Activated T-helper 1 cell treated with Interleukin-2 at 50 U/mL for 16 hours (primary cell): ENCODE measurements at places on chromosomes 6 and 20.

DNA sequence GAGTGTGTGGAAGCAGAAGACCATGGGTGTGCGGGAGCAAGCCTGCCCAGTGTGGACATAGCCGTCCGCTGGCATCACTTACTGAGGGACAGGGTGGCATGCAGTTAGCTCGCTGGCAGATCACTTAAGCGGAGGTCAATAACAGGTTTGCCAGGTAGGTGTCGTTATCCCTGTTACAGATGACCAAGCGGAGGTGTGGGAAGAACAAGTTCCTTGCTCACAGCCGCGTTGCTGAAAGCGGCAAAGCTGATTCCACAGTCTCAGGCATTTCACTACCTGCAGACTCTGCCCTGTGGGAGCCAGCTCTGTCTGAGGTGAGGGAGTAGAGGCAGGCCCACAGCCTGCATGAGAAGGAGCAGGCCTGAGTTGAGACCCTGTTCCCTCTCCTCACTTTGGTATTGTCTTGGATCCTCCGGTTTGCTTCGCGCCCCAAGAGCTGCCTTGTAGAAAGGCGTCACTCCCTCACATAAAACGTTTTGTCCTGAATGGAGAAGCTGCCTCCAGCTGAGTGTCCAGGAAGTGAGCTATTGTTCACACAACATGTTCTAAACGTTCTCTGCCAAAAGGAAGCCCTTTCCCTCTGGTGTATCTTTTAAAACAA lies 96.9 kb downstream of the TCP11 start:
- no peak for DNase-seq

DNA sequence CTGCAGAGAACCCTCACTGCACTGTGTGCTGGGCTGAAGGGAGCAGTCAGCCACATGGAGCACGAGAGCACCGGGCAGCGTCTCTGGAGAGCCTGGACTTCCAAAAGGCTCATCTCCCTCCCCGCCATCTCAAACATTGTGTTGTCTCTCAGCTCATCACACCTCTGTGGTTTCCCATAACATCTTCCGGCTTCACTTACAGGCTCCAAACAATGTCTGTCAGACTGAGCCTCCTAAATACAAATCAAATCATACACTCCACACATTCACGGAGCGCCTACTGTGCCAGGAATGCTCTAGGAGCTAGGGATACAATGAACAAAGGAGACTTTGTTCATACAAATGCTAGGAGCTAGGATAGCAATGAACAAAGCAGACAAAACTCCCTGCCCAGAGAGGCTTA lies 398.0 kb downstream of the RNGTT start:
- no peak for DNase-seq

DNA sequence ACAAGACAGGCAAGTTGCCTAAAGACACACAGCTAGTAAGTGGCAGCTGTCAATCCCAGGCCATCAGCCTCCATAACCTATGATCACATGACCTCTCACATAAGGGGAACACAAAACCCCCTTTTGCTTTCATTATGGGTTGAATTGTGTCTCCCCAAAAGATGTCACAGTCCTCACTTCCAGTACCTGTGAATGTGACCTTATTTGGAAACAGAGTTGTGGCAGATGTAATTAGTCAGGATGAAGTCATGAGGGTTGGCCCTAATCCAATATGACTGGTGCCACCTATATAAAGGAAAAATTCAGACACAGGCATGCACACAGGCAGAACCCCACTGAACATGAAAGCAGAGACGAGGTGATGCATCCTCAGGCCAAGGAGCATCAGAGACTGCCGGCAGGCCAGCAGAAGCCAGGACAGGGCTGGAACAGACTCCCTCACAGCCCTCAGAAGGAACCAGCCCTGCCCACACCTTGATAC lies 33.6 kb downstream of the GFOD1 start:
- no peak for DNase-seq

DNA sequence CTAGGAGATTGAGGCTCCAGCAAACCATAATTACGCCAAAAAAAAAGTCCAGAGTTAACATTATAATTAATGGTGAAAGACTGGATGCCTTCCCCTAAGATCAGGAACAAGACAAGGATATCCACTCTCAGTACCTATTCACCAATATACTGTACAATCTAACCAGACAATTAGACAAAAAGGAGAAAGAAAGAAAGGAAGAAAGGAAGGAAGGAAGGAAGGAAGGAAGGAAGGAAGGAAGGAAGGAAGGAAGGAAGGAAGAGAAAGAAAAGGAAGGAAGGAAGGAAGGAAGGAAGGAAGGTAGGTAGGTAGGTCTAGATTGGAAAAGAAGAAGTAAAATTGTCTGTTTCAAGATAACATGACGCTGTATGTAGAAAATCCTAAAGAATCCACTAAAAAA lies 50.7 kb downstream of the TASP1 start:
- no peak for DNase-seq

DNA sequence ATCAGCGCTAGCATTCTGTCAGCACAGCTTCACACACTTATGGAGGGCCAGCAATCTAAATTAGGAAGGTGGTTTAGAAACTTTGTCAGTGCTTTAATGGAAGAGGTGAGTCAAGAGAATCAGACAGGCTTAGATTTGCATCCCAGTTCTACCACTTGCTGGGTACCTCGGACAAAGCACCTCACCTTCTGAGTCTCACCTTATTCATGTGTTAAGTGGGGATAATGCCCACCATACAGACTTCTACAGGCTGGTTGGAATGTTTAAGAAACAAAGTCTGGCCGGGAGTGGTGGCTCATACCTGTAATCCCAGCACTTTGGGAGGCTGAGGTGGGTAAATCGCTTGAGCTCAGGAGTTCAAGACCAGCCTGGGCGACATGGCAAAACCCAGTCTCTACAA lies 12.2 kb upstream of the STK35 start:
- DNase-seq, result no peak

- no peak for DNase-seq
These were observed 290.1 kb downstream of the BMP2 start for GRCh38 chr20:7057611-7058010.

DNA sequence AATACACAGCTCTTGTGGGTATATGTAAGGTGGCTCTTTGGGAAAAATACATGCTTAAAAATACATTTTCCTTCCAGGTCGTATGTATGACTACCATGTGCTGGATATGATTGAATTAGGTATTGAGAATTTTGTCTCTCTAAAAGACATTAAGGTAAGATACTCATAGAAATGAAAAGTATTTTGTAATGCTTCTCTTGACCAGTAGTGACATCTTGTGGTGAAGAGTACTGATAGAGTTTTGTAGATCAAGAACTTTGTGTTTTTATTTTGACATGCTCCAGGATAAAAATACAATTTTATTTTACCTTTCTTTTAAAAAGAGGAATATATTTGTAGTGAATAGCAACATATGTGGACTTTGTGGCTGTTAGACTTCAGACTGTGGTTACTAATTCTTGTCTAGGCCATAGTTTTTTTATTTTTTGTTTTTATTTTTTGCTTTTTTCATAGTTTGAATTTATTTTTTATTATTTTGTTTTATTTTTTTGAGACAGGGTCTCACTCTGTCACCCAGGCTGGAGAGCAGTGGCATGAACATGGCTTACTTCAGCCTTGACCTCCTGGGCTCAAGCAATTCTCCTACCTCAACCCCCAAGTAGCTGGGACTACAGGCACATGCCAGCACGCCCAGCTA lies 17.9 kb downstream of the RPF2 start:
- DNase-seq, result no peak

- no peak for DNase-seq
These were observed 102.8 kb downstream of the MOXD1 start for GRCh38 chr6:132298344-132298949.

GRCh38 chr6:1633366-1634021 lies 23.8 kb downstream of the FOXC1 start:
- no peak for DNase-seq

DNA sequence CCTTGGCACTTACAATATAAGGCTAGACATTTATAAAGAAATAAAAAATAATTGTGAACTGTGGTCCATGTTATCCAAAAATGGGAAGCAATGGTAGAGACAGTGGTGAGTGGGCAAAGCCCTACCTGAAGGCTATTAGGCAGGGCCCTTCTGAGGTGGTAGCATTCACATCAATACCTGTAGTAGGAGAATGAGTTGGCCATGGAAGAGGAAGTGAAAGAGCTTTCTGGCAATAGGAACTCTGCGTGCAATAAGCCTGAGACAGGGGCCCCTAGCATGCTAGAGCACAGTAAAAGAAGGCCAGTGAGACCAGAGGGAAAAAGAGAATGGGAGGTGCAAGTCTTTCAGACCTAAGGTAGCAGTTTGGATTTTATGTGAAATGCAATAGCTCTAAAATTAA lies 754.5 kb downstream of the PTPRT start:
- no peak for DNase-seq

DNA sequence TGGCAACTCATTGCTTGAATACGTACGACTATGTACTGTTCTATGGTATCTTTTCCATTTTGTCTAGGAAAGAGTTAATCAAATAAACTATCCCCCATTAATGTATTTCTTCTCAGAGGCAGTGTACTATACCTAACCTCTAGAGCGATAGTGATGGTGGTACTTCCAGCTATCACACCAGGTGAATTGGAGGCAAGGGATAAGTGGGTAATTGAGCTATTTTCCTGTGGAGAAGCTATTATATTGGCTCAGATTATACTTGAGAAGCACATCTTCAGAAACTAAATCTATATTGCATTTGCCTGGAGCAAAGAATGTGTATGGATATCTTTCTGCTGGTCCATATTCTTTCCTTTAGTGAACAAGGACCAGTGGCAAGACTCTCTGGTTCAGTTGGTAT lies 430.7 kb upstream of the KHDRBS2 start:
- DNase-seq, result no peak

DNA sequence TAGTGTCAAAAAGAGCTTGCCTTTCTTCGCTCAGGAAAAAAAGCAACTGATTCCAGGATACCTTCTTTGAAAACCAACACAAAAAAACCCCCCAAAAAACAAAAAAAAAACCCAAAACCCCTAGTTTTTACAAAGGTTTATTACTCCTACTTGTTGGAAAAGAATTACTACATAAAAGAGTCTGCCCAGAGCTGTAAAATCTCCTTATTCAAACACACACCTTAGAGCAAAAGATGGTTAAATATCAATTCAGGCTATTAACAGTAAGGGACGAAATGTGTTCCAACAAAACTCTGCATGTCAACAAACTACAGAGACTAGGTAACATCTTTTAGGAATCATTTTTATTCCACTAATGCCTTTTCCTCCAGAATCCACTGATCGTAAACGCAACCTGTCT lies 42.7 kb downstream of the BCAS1 start:
- DNase-seq, result no peak

- DNase-seq, result no peak
These were observed 1.4 kb upstream of the RBPJL start for GRCh38 chr20:45305262-45305661.

DNA sequence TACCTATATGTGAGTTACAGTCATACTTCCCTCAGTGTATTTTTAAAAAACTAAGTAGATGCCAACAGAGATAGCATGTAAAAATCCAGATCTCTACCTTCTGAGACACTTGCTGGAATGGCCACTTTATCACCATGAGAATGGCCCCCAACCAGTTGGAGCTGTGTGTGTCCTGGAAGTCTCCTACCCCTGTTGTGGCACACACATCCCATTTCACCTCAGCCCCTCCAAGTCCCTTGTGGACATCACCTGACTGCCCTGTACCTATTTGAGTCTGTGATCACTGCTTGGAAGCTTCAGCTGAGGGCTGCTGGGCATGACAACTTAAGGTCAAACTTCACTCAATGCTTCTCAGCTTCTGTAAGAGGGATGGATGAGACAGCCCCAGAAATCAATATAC lies 24.1 kb downstream of the MOCS1 start:
- DNase-seq, result no peak

- no peak for DNase-seq
These were observed 285.7 kb downstream of the BTBD9 start for GRCh38 chr6:38354037-38354381.

- no peak for DNase-seq
These were observed 1.1 kb downstream of the CTSA start for GRCh38 chr20:45892049-45892825.

DNA sequence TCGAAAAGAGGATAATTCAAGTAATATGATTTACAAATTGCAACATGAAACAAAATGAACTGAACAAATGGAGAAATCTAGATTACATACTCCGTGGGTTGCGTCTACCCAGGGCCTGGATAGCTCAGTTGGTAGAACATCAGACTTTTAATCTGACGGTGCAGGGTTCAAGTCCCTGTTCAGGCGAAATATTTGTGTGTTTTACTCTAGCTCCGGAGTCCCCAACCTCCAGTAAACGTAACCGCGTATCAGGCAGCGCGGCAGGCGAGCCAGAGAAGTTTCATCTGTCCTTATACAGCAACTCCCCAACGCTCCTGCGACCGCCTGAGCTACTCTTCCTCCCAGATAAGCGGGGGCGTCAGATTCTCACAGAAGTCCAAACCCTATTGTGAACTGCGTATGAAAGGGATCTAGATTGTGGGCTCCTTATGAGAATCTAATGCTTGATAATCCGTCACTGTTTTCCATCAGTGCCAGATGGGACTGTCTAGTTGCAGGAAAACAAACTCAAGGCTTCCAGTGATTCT lies 176.1 kb downstream of the TRIM27 start:
- no peak for DNase-seq

GRCh38 chr6:31972709-31973350 lies 892 bp upstream of the DXO start:
- DNase-seq, result no peak

DNA sequence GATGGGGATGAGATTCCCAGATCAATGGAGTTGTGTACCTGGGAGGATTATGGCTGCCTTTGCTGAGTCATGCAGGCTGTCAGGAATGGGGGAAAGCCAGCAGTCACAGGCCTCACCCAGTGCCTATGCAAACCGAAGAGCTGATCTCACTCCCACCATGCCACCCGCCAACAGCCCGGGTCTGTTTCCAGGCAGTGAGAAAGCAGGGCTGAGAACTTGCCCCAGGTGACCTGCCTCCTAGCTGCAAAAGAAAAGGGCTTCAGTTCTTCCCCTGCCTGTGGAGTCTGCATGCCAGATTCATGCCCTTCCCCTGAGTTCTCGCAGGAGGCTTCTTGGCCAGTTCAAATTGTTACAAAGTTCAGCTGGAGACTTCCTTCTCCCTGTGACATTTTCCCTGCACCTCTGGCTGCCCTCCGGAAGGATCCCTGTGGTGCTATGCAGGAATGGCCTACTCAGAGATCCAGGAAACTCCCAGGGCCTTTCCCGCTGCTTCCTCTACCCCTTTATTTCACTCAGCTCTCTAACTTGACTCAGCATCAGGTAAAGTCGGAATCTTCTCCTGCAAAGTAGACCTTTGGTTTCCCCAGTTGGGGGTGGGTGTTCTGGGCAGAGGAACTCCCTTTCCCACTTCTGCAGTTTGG lies 71.5 kb upstream of the B3GAT2 start:
- no peak for DNase-seq

GRCh38 chr6:42564506-42564825 lies 637 bp downstream of the UBR2 start:
- no peak for DNase-seq

DNA sequence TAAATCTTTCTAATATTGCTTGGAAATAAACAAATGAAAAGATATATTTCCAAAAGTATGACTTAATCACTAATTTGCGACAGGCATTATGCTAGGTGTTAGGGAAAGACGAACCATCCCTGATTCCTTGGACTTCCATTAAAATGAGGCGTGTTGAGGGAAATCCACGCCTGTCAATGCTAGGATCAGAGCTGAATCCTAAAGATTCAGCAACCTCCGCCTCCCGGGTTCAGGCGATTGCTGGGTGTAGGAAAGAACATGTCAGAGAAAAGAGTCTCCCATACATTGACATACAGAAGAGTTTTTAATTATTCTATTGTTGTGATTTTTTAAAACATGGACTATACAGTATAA lies 16.8 kb upstream of the PRSS16 start:
- no peak for DNase-seq

- DNase-seq, result no peak
These were observed 31.0 kb downstream of the TRERF1 start for GRCh38 chr6:42420741-42421140.
